ENCODE measurements at places on chromosomes 16 and 17.

DNA sequence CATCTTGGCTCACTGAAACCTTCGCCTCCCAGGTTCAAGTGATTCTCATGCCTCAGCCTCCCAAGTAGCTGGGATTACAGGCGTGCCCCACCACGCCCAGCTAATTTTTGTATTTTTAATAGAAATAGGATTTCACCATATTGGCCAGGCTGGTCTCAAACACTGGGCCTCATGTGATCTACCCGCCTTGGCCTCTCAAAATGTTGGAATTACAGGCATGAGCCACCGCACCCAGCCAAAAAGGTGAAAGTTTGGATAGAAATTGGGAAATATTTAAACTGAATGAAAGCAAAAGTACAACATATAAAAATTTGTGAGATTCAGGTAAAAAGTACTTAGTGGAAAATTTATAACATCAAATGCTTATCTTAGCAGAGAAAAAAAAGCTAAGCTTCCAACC is 52.9 kb upstream of the KIFC3 start:
- H3K27me3 ChIP-seq, result no peaks in the 10 kb centered on the region
- no peaks in the 10 kb centered on the region for H3K36me3 ChIP-seq
- no peak for DNase-seq
- H3K4me3 ChIP-seq, result no peak overlapping the region
- H3K4me1 ChIP-seq, result no peaks in the 10 kb centered on the region

- no peak overlapping the region for H3K27ac ChIP-seq
- H3K4me1 ChIP-seq, result no peaks in the 10 kb centered on the region
- no peak overlapping the region for H3K4me3 ChIP-seq
Measured at GRCh38 chr17:79461041-79461440, 149.8 kb downstream of the RBFOX3 start.

GRCh38 chr16:80844395-80844794 is 40.0 kb upstream of the CDYL2 start:
- no peak overlapping the region for H3K27ac ChIP-seq
- no peaks in the 10 kb centered on the region for H3K36me3 ChIP-seq
- no peak for DNase-seq
- H3K27me3 ChIP-seq, result no peaks in the 10 kb centered on the region
- H3K4me3 ChIP-seq, result no peak overlapping the region

DNA sequence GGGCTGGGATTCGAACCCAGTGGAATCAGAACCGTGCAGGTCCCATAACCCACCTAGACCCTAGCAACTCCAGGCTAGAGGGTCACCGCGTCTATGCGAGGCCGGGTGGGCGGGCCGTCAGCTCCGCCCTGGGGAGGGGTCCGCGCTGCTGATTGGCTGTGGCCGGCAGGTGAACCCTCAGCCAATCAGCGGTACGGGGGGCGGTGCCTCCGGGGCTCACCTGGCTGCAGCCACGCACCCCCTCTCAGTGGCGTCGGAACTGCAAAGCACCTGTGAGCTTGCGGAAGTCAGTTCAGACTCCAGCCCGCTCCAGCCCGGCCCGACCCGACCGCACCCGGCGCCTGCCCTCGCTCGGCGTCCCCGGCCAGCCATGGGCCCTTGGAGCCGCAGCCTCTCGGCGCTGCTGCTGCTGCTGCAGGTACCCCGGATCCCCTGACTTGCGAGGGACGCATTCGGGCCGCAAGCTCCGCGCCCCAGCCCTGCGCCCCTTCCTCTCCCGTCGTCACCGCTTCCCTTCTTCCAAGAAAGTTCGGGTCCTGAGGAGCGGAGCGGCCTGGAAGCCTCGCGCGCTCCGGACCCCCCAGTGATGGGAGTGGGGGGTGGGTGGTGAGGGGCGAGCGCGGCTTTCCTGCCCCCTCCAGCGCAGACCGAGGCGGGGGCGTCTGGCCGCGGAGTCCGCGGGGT is at the start of gene CDH1:
TSS of gene CDH1 (plus strand) at position 247 of the 684 bp plus-strand sequence. CDS start at position 371, 124 bp downstream.
- H3K4me3 ChIP-seq, result no peak within 1 kb of the TSS
- H3K27me3 ChIP-seq, result no peaks in the 10 kb centered on the region
- no peaks in the 10 kb centered on the region for H3K36me3 ChIP-seq
- H3K27ac ChIP-seq, result no peak within 1 kb of the TSS
- no peaks in the 10 kb centered on the region for H3K4me1 ChIP-seq

DNA sequence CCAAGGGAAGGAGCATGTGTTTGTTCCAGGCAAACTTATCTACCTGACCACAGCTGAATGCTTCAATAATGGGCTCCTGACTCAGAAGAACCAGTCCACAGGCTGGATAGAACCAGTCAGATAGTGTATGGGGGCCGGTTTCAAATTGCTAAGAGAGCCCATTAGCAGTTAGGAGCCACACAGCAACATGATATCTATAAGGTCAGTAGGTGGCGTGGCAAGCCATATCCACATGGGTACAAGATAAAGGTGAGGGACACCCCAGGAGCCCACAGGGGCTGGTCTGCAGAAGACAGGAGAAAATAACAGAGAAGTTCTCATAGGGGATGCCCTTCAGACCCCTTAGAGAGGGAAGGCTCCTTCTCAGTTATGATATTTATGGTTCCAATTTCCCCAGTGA is 31.6 kb upstream of the CDRT15 start:
- no peaks in the 10 kb centered on the region for H3K4me1 ChIP-seq
- no peaks in the 10 kb centered on the region for H3K36me3 ChIP-seq
- H3K27ac ChIP-seq, result no peak overlapping the region
- no peaks in the 10 kb centered on the region for H3K27me3 ChIP-seq
- no peak overlapping the region for H3K4me3 ChIP-seq

DNA sequence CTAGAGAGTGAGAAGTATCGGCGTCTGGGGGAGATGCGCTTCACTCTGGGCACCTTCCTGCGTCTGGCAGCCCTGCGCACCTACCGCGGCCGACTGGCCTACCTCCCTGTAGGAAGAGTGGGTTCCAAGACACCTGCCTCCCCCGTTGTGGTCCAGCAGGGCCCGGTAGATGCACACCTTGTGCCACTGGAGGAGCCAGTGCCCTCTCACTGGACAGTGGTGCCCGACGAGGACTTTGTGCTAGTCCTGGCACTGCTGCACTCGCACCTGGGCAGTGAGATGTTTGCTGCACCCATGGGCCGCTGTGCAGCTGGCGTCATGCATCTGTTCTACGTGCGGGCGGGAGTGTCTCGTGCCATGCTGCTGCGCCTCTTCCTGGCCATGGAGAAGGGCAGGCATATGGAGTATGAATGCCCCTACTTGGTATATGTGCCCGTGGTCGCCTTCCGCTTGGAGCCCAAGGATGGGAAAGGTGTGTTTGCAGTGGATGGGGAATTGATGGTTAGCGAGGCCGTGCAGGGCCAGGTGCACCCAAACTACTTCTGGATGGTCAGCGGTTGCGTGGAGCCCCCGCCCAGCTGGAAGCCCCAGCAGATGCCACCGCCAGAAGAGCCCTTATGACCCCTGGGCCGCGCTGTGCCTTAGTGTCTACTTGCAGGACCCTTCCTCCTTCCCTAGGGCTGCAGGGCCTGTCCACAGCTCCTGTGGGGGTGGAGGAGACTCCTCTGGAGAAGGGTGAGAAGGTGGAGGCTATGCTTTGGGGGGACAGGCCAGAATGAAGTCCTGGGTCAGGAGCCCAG is 2.8 kb downstream of the SPHK1 start:
- no peak overlapping the region for H3K27ac ChIP-seq
- DNase-seq, result no peak
- peaks cover 19% of the 10 kb centered on the region for H3K4me1 ChIP-seq
- H3K27me3 ChIP-seq, result no peaks in the 10 kb centered on the region
- H3K4me3 ChIP-seq, result no peak overlapping the region
